ENCODE measurements at places on chromosomes 7 and 10.
A peak's percentile ranks its signal among the peaks of the same experiment; 100 is the strongest.

- DNase-seq: no peak
Observed at GRCh38 chr10:70232859-70233108, 445 bp downstream of the PPA1 start.

- DNase-seq: no peak
Observed at GRCh38 chr7:22083704-22084240, 138.1 kb upstream of the CDCA7L start.

DNA sequence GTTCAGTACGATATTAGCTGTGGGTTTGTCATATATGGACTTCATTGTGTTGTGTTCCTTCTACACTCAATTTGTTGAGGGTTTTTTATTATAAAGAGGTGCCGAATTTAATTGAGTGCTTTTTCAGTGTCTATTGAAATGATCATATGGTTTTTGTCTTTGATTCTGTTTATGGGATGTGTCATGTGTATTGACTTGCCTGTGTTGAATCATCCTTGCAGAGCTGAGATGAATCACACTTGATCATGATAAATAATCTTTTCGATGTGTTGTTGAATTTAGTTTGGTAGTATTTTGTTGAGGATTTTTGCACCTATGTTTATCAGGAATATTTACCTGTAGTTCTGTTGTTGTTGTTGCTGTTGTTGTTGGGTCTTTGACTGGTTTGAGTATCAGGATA is 39.8 kb downstream of the ATOH7 start:
- DNase-seq: no peak

- no peak for DNase-seq
Observed at GRCh38 chr10:85420501-85421191, 945.9 kb downstream of the GRID1 start.

GRCh38 chr10:23120001-23120934 is 24.9 kb downstream of the MSRB2 start:
- DNase-seq: peak; percentile 19

GRCh38 chr10:84355106-84355505 is 26.7 kb downstream of the CCSER2 start:
- no peak for DNase-seq

DNA sequence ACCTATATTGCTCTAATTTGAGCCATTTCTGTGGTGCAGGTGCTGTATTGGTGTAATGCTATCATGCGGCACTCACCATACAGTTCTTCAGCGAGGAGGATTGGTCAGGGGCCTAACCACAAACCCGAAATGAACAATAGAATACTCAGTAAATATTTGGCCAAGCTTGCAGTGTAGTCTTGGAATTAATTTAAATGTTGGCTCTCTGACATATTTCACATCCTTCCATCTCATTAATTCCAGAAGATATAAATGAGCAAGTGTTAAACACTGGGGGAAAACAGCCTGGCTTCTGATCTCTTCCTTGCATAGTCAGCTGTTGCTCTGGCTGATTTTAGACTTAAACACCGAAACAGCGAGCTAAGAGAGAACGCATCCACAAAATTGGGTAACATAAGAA is 663.1 kb upstream of the GHITM start:
- DNase-seq: no peak

DNA sequence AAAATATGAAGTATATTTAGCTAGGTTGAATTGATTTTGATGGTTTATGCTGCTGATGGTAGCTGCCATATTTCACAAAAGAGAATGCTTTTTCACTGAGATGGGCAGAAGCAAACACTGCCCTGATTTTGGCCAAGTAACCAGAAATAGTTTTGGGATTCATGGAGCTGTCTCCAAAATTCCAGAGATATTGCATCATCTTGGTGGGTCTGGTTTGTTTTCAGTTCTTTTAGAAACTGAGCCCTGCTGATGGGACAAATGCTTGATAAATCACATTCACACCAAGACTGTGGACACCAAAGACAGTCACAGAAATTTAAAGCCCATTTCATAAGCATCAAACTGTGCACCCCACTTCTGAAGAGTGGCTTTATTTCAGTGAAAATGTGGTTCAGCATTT is 140.5 kb downstream of the BICC1 start:
- DNase-seq: no peak

GRCh38 chr10:80202934-80203834 is 2.2 kb downstream of the ANXA11 start:
- no peak for DNase-seq

- no peak for DNase-seq
Observed at GRCh38 chr10:50501478-50501877, 122.3 kb downstream of the SGMS1 start.

DNA sequence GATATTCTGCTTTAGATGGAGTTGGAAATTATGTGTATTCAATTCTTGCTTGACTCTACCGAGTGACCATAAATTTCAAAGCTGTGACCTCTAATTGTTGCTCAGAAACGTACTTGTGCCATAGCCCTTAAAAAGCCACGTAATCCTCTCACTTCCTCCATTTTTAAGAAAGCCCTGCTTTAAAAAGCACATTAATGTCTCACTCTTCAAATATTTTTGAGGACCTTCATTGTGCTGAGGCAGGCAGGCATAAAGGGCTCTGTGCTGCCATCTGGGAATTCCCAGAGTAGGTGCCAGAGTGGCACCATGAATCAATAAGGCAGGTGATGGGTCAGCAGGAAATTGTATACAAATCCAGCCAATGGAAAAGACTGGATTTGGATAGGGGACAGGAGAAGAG is 97.7 kb upstream of the FAM204A start:
- DNase-seq: no peak

- DNase-seq: peak; percentile 14
Observed at GRCh38 chr7:48035967-48036478, 680 bp downstream of the C7orf57 start.

GRCh38 chr7:117780832-117781231 is 92.4 kb downstream of the CTTNBP2 start:
- no peak for DNase-seq

- DNase-seq: no peak
Observed at GRCh38 chr7:145692237-145692950, 424.2 kb upstream of the CNTNAP2 start.

GRCh38 chr7:270351-270983 is 19.5 kb upstream of the FOXL3 start:
- DNase-seq: no peak

DNA sequence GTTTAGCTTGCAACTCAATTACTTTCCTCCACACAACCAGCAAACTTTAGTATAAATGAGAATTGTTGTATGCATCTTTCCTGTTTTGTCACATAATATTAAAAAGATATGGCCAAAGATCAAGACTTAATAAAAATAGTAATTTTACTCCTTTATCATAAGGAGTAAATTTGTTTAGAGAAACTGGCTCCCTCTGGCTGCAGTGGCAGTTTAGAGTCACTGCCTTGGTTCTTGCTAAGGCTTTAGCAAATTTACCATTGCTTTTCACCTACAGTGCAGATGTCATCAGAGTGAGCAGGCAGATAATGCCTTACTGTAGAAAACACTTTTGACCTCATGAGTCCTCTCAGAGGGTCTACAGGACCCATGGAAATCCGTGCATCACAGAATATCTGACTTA is 2.6 kb downstream of the PRPF18 start:
- DNase-seq: no peak

DNA sequence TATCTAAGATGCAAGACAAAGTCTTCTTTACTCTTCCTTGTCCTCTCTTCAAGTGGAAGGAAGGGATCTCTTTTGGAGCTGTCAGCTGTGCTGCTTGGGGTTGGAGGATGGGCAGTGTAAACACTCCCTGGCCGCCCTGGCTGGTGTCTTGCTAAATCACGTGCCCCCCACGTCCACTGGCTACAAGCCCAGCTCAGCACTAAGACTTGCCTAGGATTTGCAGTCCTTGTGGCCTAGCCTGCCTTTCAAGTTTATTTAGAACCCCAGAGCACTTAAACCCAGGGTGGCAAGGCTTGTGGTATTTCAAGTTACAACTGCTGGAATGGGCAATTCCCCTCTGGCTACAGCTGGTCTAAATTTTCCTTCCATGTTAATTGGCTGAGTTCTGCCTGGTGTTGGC is 272.4 kb upstream of the MYO3A start:
- no peak for DNase-seq

GRCh38 chr7:30090111-30090510 is 44.7 kb upstream of the MTURN start:
- no peak for DNase-seq

- DNase-seq: no peak
Observed at GRCh38 chr10:5831446-5831782, 18.2 kb upstream of the GDI2 start.

DNA sequence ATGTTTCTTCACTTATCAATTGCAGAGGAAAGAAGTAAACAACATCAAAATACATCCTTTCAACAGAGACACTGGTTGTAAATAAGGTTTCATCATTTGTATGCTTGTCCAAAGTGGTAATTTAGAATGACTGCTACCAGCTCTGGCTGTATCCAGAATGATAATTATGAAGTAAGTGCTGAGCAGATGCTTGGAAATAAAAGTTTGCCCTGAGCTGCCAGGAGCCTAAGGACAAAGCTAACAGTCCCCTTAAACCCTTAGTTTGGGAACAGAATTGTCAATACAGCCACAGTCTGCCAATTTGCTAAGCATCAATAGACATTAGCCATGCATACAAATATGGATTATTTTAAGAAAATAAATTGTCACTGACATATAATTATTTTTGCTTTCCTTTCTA is 147.0 kb upstream of the SLC13A1 start:
- DNase-seq: no peak

- DNase-seq: no peak
Observed at GRCh38 chr10:8242295-8242872, 187.9 kb downstream of the GATA3 start.

DNA sequence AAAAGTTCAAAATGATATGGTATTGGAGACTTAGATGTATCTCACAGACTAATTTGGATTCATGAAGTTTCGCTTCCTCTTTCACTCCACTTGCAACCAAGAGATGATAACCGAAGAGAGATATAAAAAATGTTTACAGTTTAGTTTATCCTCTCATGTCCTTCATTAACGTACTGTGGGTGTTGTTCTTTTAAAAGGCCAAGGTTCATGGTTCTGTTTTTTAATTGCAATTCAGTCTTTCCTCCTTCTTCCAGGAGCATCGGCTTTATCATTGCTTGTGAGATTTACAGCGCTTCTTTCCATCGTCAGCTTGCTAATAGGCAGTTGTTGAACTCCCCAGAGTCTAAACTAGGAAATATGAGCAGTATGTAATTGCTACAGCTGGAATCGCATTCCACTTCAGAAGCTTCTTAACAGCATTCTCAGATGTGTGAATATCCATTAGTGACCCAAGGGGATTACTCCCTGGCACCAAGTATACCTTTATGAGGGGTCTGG is 75.9 kb upstream of the HGF start:
- DNase-seq: no peak

GRCh38 chr10:58723186-58723585 is 210.5 kb downstream of the BICC1 start:
- no peak for DNase-seq

DNA sequence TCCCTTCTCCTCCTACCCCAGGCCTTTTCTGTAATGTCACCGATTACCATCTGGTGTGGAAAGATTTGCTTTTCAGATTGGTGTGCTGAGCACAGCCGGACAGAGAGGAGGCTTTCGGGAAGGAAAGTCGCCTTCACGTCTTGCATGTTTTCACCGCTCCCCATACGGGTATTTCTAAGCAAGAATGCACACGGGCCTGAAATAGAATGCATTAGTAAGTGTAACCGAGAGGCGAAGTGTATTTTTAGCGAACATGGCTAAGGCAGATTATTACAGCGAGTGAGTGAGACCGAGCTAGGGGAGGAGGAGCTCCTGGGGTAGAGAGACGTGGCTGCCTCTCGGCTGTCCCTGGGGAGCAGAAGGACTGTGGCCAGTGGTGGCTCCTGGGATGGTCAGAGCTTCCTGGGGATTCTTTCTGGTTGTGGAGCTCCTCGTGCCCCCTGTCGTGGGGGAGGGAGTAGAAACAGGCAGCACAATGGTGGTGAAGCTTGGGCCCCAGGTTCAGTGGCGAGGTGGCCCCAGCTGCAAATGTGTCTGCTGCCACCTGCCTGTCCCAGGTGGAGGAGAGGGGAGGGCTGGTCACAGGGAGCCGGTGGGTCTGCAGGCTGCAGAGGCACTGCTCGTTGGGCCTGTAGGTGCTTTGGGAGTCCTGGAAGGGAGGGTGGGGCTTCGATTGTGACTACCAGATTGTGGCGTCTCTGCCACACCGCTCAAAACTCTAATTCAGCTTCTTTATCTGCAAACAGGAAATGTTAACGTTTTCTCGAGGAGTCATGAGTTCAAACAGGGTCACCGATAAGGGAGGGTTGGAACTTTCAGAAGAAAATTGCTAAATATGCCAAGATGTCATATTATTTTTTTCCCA is 135.8 kb downstream of the CAMK1D start:
- DNase-seq: no peak
